NCI-H187 treated with DMSO at 0.1 percent for 48 hours (cell line): ENCODE measurements at places on chromosomes 13 and 19.

DNA sequence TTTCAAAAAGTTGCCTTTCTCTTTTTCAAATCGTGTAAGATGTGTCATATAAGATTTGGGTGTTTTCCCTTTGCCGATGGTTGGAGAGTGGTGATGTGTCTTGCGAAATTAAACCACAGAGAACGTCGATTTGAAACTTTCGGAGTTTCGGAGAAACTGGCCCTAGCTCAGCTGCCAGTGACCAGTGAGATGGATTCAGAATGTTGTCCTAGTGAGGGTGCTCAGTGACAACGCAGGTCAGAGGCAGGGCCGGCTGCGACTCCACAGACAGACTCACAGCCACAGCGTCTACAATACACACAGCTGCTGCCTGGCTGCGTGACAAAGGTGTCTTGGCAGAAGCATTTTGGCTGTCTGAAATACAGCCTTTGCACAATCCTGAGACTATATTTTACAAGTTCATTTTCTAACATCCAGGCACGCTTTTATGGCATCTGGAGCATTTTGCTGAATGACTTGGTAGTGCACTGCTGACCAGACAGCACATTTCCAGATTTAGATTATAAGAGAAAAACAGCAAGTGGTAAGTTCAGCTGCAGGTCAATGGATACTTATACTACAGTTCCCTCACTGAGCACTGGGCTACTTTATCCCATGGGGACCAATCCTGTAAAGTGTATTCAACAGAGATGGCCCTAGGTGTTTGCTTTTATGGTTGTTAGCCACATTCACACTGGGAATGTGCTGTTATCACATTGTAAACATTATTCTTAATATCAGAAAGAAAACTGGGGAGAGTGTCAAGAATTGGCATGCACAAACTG lies 207.5 kb downstream of the KCNRG start:
- DNase-seq: no peak

DNA sequence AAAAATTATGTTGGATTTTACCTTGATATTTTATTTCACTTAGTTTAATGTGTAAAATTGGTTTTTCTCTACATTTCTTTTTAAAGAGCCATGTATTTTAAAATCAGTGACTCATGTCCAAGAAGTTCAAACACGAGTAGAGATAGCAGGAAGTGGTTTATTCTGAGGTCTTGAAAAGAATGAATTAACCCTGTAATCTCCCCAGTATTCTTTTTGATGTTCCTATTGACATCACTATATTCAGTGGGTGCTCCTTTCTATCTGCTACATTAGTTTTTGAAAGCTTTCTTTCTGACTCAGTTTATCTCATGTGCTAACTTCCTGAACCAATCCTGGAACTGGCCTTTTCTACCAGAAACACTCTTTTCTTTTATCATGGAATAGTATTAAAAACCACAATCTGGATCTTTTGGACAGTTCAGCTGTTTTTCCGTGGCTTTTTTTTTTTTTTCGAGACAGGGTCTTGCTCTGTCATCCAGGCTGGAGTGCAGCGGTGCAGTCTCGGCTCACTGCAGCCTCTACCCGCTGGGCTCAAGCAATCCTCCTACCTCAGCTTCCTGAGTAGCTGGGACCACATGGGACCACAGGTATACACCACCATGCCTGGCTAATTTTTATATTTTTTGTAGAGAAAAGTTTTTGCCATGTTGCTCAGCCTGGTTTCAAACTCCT lies 114.9 kb downstream of the PCCA start:
- no peak for DNase-seq

DNA sequence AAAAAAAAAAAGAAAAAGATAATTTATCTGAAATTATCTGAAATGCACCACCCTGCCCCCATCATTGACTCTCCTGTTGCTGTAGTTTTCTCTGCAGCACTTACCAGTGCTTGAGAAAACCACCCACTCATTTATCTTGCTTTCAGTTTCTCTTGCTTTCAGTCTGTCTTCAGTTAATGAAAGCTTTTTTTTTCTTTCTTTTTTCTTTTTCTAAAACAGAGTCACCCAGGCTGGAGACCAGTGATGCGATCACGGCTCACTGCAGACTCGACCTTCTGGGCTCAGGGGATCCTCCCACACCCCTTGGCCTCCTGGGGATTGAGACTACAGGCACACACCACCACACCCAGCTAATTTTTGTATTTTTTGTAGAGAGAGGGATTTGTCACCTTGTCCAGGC lies 4.3 kb upstream of the ACP5 start:
- DNase-seq: no peak

DNA sequence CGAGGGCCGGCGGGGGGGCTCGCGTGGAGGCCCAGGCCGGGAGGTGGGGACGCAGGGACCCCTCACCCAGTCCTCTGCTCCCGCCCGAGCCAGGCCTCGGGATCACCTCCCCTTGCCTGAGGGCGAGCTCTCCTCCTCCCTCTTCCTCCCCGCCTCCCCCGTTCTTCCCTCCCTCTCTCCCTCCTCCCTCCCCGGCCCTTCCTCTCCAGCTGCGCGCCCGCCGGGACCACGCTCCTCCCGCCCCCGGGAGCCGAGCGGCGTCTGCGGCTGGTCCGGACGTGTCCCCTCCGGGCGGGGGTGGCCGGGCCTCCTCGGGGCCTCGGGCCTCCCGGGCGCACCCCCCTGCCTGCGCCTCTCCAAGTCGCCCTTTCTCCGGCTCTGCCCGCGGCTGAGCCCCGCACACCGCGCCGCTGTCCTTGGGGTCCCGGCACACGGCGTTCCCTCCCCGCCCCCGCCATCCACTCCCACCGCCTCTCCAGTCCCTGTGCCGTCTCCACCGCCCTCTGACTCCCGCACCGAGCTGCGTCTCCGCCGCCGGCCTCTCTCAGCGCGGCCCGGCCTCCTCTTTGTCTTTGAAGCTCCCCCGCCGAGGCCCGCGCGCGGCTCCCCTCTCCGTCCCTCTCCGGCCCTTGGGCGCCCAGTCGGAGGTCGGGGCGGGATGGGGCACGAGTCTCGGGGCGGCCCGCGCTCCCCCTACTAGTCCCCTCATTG lies 5.7 kb downstream of the SOX1 start:
- no peak for DNase-seq

DNA sequence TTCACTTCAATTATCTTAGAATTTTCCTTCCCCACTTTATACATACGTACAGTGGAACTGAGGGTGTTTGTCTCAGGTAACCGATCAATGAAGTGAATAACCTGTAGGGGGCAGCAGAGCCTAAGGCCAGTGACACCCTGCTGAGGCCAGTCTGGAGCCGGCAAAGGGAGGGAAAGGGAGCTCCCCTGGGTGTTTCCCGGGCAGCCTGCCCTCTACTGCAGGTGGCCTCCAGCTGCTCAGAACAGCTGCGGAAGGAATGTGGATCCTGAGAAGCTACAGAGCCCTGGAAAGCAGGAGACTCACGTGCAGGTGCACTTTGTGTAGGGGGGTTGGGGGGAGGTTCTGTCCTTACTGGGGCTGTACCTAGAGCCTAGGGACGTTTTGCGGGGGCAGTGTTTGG lies 832 bp upstream of the ZNF491 start:
- DNase-seq: no peak

DNA sequence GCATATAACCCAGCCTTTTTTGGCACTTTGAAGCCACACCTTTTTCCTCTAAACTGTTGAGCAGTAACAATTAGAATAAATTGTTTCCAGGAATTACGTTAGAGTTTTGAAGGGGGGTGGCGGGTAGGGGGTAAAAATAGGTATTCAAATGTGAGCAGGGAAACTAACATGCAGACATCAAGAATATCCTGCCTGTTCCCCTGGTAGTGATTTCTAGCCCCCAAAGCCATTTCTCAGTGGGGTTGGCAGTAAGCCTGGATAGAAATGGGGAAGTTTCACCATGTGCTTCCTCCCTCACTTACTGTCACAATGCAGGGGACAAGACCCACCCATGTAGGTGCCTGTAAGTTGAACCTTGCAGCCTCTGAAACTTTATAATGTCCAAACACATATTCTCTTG lies 3.8 kb downstream of the DOCK9 start:
- no peak for DNase-seq

DNA sequence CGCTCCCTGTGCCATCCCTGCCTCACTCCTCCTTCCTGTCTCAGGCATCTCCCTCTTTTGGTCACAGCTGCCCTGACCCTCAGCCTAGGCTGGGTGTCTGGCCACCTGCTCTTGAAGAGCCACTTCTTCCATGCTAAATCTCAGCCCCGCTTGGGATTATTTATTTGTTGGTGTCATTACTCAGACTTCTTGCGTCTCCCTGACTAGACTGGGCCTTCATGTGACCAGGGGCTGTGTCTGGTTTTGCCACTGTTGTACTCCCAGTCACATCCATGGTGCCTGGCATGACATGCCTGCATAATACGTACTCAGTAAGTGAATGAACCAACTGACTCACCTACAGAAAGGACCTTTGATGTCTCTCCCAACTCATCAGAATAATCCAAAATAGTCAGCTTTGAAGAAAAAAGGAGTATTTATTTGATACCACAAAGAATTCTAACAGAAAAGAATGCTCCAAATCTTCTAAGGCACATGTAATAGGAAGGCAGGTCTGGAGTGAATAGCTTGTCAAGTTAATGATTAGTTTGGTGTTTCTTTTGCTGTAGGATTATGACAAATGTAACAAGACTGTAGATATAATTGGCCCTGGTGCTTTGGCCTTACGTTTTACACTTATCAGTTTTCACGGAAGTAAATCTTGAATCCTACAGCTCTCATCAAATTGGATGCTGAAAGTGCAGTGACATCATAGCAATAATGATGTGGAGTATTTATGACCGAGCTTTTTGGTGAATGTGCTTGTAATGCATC lies 84.0 kb downstream of the ALOX5AP start:
- DNase-seq: no peak

DNA sequence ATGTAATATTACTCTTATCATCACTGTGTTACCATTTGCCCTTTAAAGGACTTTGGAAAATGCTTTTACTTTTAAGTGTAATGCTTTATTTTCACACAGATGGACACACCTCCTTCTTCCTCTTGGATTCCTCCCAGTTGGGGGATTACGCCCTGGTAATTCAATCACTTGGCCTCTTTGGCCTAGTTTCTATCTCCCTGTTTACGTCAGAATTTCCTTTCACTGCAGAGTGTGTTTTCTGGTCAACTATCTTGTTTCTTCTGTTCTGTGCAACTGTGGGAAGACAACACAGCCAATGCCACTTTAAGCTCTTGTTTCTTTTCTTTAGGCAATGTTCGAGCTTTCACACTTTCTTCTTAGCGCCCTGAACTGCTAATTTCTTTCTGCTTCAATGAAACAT lies 257.3 kb upstream of the MAB21L1 start:
- no peak for DNase-seq

- no peak for DNase-seq
Observed at GRCh38 chr19:40270362-40271089, 14.6 kb downstream of the AKT2 start.

GRCh38 chr19:47111006-47111621 lies 2.5 kb downstream of the ZC3H4 start:
- DNase-seq: no peak

GRCh38 chr13:111337741-111338140 lies 17.3 kb downstream of the TEX29 start:
- no peak for DNase-seq

GRCh38 chr13:46893798-46894560 lies 2.9 kb downstream of the HTR2A start:
- DNase-seq: no peak

- DNase-seq: no peak
Observed at GRCh38 chr19:34759218-34759917, 13.6 kb downstream of the ZNF599 start.

DNA sequence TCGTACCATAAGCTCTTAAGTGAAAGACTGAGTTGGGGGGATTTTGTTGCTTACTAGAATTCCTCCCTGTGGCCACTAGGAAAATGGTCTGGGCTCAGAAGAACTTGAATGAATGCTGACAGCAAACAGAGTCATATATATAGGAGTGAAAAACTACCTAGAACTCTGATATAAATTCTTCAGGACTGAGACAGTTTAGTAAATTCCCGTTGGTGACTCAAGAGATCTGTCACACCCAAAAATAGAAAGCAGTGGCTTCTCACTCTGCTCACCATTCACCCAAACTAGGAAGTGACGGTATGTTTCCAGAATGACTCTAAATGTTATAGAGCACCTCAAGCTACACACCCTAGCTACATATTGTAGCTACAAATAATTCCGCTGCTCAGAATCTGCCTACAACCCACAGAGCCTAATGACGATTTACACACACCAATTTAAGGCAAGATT lies 116.2 kb downstream of the TBC1D4 start:
- no peak for DNase-seq

- DNase-seq: no peak
Observed at GRCh38 chr13:21318891-21319532, 140.1 kb downstream of the ZDHHC20 start.

- DNase-seq: no peak
Observed at GRCh38 chr19:15159251-15159650, 41.5 kb downstream of the NOTCH3 start.

GRCh38 chr13:20709369-20709768 lies 5.9 kb downstream of the IL17D start:
- no peak for DNase-seq

DNA sequence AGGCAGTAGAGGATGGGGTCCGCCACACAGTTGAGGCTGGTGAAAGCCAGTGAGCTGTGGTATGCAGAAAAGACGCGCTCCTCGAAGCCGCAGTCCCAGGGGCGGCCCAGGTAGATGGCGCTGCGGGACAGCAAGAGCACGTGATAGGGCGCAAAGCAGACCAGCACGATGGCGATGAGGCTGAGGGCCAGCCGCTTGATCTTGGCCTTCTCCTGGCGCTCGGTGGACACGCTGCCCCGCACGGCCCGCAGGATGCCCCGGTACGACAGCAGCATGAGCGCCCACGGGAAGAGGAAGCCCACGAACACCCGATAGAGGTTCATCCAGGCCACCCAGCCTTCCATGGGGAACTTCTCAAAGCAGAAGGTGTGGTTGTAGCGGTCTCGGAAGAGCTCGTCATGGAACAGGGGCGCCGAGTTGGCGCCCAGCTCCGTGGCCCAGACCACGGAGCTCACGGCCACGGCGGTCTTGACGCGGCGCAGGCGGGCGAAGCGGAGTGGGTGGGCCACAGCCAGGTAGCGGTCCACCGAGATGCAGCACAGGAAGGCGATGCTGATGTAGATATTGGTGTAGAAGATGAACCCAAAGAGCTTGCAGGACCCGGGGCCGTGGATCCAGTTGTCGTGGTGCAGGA lies 6.5 kb upstream of the OPA3 start:
- no peak for DNase-seq

DNA sequence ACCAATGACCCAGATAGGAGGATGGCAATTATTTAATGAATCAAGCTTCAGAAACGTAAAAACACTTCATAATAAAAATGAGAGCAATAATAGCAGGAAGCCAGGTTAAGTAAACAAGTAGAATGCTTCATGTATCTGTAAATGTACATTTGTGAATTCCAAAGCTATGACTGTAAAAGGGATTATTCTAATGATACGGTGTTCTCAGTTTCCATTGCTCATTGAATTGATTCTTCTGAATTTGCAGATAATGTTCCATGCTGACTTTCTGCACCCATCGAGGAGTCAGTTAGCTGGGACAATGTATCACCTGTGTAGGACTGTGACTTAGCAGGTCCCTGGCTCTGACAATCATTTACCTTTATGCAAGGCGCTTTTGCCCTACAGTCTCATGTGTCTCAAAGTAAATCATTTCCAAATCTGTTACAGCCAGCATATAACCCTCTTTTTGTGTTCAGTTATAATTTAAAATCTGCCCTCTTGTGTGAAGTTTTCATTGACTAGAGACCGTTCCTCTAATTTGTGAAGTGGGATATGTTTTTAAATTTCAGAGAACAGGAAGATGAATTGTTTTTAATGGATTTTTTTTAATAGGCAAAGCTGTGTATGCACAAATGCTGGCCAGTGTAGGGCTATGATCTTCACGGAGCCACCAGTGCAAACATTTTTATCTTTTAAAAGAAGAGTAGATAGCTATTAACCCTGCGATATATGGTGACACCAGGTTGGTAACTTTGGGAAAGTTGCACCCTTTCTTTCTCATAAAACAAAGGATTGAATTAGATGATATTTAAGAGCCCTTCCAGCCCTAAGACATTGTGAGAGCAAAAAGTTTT lies 267.1 kb downstream of the KLF5 start:
- DNase-seq: no peak
